NCI-H82 (cell line): ENCODE measurements at places on chromosomes 2 and 18.
A peak's percentile ranks its signal among the peaks of the same experiment; 100 is the strongest.

DNA sequence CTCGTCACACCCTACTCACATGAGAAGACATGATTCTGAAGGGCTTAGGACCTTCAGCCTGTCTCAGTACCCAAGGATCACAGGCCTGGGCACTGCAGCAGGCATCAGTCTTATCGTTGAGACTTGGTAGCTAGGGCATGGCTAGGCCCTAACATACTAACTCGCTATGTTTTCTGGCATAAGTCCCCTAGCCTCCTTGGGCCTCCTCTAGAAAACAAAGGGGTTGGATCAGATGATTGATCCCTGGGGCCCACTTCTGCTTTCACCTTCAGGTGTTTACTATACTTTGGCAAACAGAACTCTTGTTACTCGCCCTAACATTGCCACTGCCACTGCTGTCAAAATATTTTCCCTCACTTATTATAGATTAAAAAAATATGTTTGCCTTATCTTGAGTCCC, 44.2 kb downstream of the VSNL1 start:
- no peak for DNase-seq

DNA sequence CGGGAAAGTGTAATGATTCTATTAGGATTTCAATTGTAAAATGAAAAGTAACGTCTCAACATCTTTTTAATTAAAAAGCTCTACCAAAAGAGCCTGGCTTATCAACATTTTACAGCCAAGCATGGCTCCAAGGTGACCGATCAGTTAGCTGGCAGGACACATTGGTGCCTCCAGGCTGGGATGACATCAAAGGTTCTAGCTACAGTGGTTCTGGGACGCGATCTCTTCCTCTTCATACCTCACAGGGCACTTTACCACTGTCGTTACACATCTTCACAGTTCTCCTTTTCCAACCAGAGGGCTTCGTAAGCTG, 693 bp downstream of the ORC2 start:
- DNase-seq, result no peak

- peak; percentile 10 for DNase-seq
Observed at GRCh38 chr2:153819501-153819900, 52.2 kb upstream of the GALNT13 start.

DNA sequence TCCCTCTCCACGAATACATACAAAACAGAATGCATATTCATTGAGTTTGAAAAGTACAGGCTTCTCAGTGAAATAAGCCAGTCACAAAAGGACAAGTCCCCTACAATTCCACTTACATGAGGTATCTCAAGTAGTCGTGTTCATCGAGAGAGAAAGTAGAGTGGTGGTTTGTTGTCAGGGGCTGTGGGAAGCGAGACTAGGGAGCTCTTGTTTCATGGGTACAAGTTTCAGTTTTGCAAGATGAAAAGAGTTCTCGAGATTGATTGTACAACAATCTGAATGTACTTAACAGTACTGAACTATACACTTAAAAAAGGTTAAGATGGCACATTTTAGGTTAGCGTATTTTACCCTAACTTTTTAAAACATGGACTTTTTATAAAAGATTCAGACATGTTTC, 71.5 kb upstream of the TTC39C start:
- no peak for DNase-seq

- DNase-seq, result no peak
Observed at GRCh38 chr2:206984206-206984605, 44.9 kb downstream of the CPO start.

DNA sequence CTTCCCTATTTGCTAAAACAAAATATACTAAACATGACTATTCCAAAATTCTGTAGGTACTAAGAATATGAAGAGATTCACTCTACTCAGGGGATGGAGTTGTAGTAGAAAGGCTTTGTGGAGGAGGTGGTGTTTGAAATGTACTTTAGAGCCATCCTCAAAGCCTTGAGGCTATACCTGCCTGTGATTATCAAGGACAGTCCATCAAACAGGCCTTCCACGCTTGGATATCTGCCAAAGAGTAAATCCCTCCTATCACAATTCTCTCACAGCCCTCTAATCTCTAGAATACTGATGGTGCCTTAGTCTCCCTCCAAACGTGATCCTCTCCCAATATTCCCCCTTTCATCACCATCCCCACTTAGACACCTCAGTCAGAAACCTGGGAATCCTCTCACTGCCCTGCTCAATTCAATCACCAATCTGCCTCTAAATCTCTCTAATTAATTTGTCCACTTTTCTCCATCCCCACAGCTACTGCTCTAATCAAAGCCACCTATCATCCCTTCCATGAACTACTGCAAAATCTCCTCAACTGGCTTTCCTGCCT, 13.1 kb downstream of the SOS1 start:
- DNase-seq, result peak; percentile 97

- no peak for DNase-seq
Observed at GRCh38 chr2:234243871-234244565, 193.5 kb downstream of the SPP2 start.

DNA sequence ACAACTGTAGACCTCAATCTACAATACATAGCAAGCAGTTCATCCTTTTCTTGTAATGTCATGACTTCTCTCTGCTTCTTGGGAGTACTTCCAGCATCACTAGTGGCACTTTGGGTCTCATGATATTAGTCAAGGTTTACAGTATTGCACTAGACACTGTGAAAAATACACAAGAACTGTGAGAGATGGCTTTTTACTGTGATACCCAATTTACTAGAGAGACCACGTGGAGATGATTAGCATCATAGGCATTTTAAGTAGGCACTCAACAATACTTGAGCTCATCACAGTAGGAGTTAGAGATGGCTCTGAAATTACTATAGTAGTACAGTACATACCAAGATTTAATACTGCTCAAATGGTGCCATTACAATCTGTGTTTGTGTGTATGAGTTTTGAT, 112.8 kb upstream of the EML6 start:
- no peak for DNase-seq

DNA sequence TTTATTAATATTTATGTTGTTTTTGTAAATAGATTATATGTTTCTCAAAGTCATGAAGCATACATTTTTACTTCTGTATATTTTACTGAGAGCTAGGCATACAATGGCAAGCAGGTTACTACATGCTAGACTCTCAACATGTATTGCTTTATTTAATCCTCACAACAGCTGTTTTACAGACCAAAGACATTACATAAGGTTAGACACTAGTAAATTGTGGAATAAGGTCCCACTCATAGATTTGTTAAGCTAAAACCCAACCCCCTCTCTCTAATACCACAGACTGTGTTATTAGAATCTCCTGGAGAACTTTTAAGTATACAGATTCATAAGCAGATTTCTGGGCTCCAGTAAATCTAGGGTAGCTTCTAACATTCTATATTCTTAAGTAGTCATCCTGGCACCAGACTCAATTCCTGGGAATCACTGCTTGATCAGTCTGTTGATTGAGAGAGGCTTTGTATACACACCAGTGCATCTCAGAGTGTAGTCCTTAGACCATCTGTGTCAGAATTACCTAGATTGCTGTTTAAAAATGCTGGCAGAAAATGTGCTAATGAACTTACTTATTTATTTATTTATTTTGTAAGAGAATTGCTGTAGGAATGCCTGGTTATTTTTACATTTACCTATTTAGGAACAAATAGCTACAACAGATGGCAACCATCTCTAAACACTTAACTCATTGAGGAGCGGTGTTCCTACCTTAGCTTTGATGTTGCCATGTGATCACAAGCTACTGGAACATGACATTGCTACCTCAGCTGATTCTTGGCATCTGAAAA, 153.5 kb upstream of the CAVIN2 start:
- peak; percentile 76 for DNase-seq
